ENCODE measurements at places on chromosomes 11 and 22. TPM values are rescaled to one million over a fixed set of nuclear protein-coding genes. Genes with fewer than 3 reads are reported as not detected.

RAB6A gene
- 64.1 TPM for total RNA-seq

PLCB3 gene
- 22.3 TPM for total RNA-seq

EED gene
- total RNA-seq, result 28.3 TPM

TST gene
- total RNA-seq, result 47.9 TPM

OR4C5 gene
- not detected for total RNA-seq

KRTAP5-2 gene
- not detected for total RNA-seq

NUDT22 gene
- 33.5 TPM for total RNA-seq

LRRC74B gene
- total RNA-seq, result 0.06 TPM

MYO7A gene
- 1.2 TPM for total RNA-seq

CAPN5 gene
- total RNA-seq, result 8.3 TPM

MMP8 gene
- total RNA-seq, result not detected

C11orf71 gene
- 3.7 TPM for total RNA-seq

BLID gene
- not detected for total RNA-seq

RNF169 gene
- 6.8 TPM for total RNA-seq

TREH gene
- total RNA-seq, result not detected

SLC25A18 gene
- total RNA-seq, result not detected

OR52B6 gene
- total RNA-seq, result not detected

GRIA4 gene
- not detected for total RNA-seq

TEX12 gene
- total RNA-seq, result not detected

SYTL2 gene
- total RNA-seq, result 17.3 TPM

SLN gene
- 0.45 TPM for total RNA-seq

DNAJB13 gene
- total RNA-seq, result 0.54 TPM

NFAM1 gene
- not detected for total RNA-seq

CRYAB gene
- 7.5 TPM for total RNA-seq

MUC6 gene
- total RNA-seq, result 0.01 TPM

SNX32 gene
- 0.14 TPM for total RNA-seq

APOA5 gene
- not detected for total RNA-seq

KCNE3 gene
- not detected for total RNA-seq

CLTCL1 gene
- 4.6 TPM for total RNA-seq

CBX7 gene
- total RNA-seq, result 1.5 TPM

POU2F3 gene
- total RNA-seq, result not detected

POLD3 gene
- 20.0 TPM for total RNA-seq

CAPN1 gene
- total RNA-seq, result 116 TPM

IGLL5 gene
- total RNA-seq, result not detected

TSGA10IP gene
- total RNA-seq, result not detected

XNDC1N gene
- total RNA-seq, result 3.3 TPM

KIAA0930 gene
- total RNA-seq, result 77.3 TPM

STK33 gene
- 3.4 TPM for total RNA-seq

CCDC87 gene
- total RNA-seq, result 0.64 TPM

HPX gene
- total RNA-seq, result 0.44 TPM

OR8A1 gene
- total RNA-seq, result not detected

TNRC6B gene
- 5.8 TPM for total RNA-seq

MS4A3 gene
- total RNA-seq, result not detected

IL17REL gene
- total RNA-seq, result not detected

MRGPRF gene
- 0.15 TPM for total RNA-seq

PLEKHB1 gene
- total RNA-seq, result 0.54 TPM

LRP4 gene
- total RNA-seq, result 8.8 TPM

ZNF214 gene
- total RNA-seq, result 1.9 TPM

SLC22A9 gene
- total RNA-seq, result not detected

MEI1 gene
- not detected for total RNA-seq

MS4A4A gene
- not detected for total RNA-seq

KCNK7 gene
- total RNA-seq, result 0.27 TPM

RTL10 gene
- total RNA-seq, result 7.1 TPM

OR4C3 gene
- not detected for total RNA-seq

ADM gene
- total RNA-seq, result 73.5 TPM

TCF20 gene
- 15.9 TPM for total RNA-seq

SLC17A6 gene
- not detected for total RNA-seq

Data from A549 treated with DMSO at 1 μM for 4 hours (cell line).